ENCODE measurements at places on chromosomes 3 and 15. TPM values are rescaled to one million over a fixed set of nuclear protein-coding genes. Genes with fewer than 3 reads are reported as not detected.

Gene MESP1
- 0.35 TPM for polyA plus RNA-seq

Gene SI
- 0.04 TPM for polyA plus RNA-seq

Gene C3orf22
- polyA plus RNA-seq = not detected

Gene SKOR1
- polyA plus RNA-seq = 0.12 TPM

Gene SYNM
- 40.8 TPM for polyA plus RNA-seq

Gene MAPKBP1
- 11.9 TPM for polyA plus RNA-seq

Gene RASL12
- polyA plus RNA-seq = 2.6 TPM

Gene CAMP
- polyA plus RNA-seq = 0.43 TPM

Gene MYLK
- 104 TPM for polyA plus RNA-seq

Gene EFCC1
- 0.96 TPM for polyA plus RNA-seq

Gene HAPLN3
- polyA plus RNA-seq = 3.2 TPM

Gene FANCD2OS
- 0.22 TPM for polyA plus RNA-seq

Gene HHATL
- 0.12 TPM for polyA plus RNA-seq

Gene PLSCR4
- polyA plus RNA-seq = 3.3 TPM

Gene KNG1
- polyA plus RNA-seq = not detected

Gene SLC22A14
- 0.31 TPM for polyA plus RNA-seq

Gene CLEC3B
- 12.6 TPM for polyA plus RNA-seq

Gene SLC51A
- polyA plus RNA-seq = 0.21 TPM

Gene CDHR4
- polyA plus RNA-seq = not detected

Gene ZBBX
- not detected for polyA plus RNA-seq

Gene MAGEL2
- 0.02 TPM for polyA plus RNA-seq

Gene FAM219B
- polyA plus RNA-seq = 46.4 TPM

Gene CGGBP1
- 24.9 TPM for polyA plus RNA-seq

Gene MUC20
- polyA plus RNA-seq = 49.6 TPM

Gene MANF
- polyA plus RNA-seq = 82.3 TPM

Gene GUCA1C
- polyA plus RNA-seq = not detected

Gene GPX1
- polyA plus RNA-seq = 383 TPM

Gene CCNB2
- polyA plus RNA-seq = 19.3 TPM

Gene TRIM42
- not detected for polyA plus RNA-seq

Gene LRRC31
- polyA plus RNA-seq = not detected

Gene APBA2
- 0.77 TPM for polyA plus RNA-seq

Gene PTX3
- polyA plus RNA-seq = 0.10 TPM

Gene FBXL22
- polyA plus RNA-seq = 4.5 TPM

Gene GPR149
- polyA plus RNA-seq = not detected

Gene PDZRN3
- 17.2 TPM for polyA plus RNA-seq

Gene SLC27A2
- polyA plus RNA-seq = 2.7 TPM

Gene SERPINI2
- 0.71 TPM for polyA plus RNA-seq

Gene GTF2A2
- 58.3 TPM for polyA plus RNA-seq

Gene TNFAIP8L3
- 9.3 TPM for polyA plus RNA-seq

Gene LXN
- polyA plus RNA-seq = 10.5 TPM

Gene AQR
- polyA plus RNA-seq = 13.2 TPM

Gene CNOT10
- 12.8 TPM for polyA plus RNA-seq

Gene INKA1
- polyA plus RNA-seq = 28.4 TPM

Gene TMCC1
- polyA plus RNA-seq = 8.4 TPM

Gene ALS2CL
- 225 TPM for polyA plus RNA-seq

Gene COMMD2
- 12.5 TPM for polyA plus RNA-seq

Gene STAB1
- 30.5 TPM for polyA plus RNA-seq

Gene ISLR2
- 0.10 TPM for polyA plus RNA-seq

Gene SPSB4
- polyA plus RNA-seq = 0.04 TPM

Gene ATP13A4
- 28.4 TPM for polyA plus RNA-seq

Gene EDEM1
- polyA plus RNA-seq = 5.8 TPM

Gene LNP1
- 0.41 TPM for polyA plus RNA-seq

Gene AKAP13
- polyA plus RNA-seq = 35.7 TPM

Gene CPN2
- 0.02 TPM for polyA plus RNA-seq

Gene LRRC15
- polyA plus RNA-seq = 0.04 TPM
